Karpas-422 (cell line): ENCODE measurements at places on chromosomes 4 and X.

GRCh38 chr4:107578321-107578720, 141.7 kb downstream of the PAPSS1 start:
- DNase-seq: no peak

- no peak for DNase-seq
Measured at GRCh38 chr4:90621080-90621479, 493.9 kb downstream of the CCSER1 start.

DNA sequence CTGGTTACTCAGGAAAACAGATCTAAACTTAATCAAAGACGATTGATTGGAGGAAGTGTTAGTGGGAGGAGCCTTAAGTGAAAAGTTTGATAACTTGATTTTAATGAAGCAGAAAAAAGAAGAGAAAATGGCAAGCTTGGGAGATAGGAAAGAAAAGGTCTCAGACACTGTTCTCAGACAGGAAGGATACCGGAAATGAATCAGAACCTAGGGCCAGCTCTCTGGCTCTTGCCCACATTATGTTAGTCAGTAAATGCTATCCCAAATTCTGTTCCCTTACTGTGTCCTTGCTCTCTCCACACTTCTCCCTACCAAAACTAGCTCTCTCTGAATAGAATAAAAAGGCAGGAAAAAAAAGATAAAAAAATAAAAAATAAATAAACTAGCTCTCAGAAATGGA, 48.6 kb upstream of the TMEM164 start:
- no peak for DNase-seq

- DNase-seq: no peak
Measured at GRCh38 chrX:149040873-149041535, 464.1 kb downstream of the IDS start.

- DNase-seq: no peak
Measured at GRCh38 chrX:13090339-13091110, 46.1 kb upstream of the FAM9C start.

DNA sequence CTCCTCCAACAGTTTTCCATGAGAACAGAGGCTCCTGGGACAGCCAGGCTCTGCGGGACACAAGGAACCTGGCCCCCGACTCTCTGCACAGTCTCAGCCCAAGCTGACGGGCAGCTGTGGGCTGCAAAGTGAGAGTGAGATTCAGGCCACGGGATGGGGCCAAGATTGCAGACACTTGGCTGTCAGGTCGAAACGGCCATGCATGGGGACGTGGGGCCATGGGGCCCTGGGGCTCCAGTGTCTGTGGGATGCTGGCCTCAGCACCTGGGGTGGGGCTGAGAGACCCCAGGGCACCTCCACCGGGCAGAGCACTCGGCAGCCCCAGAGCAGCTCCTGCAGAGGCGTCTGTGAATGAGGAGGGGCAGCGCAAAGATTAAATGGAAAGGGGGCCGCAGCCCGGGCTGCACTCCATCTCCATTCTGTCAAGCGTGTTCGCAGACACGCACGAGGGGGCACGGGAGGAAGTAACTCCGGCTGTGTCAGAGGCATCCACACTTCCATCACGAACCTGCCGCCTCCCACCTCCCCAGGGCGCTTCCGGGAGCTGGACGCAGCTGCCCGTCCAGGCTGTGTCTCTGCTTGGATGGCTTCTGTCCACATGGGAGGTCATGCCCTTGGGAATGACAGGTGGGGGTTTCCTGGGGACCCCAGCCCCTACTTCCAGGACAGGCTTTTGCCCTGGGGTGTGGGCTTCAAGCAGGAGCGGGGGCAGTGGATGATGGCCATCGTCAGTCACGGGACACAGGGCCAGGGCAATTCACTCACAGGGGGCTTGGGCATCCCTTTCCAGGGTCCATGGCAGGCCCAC, 82.8 kb upstream of the NKX1-1 start:
- DNase-seq: no peak
